Activated B cell treated with CpG ODN at 0.5 μM for 24 hours (primary cell): ENCODE measurements at places on chromosomes 1 and 21. TPM values are rescaled to one million over a fixed set of nuclear protein-coding genes. Genes with fewer than 3 reads are reported as not detected.
A peak's percentile ranks its signal among the peaks of the same experiment; 100 is the strongest.

GRCh38 chr1:44985747-44986359, 542 bp downstream of the EIF2B3 start:
- peak overlapping the region; percentile 94 for H3K27ac ChIP-seq
- no peak for DNase-seq
- no peaks in the 10 kb centered on the region for H3K27me3 ChIP-seq
- peaks cover 23% of the 10 kb centered on the region for H3K4me1 ChIP-seq

DNA sequence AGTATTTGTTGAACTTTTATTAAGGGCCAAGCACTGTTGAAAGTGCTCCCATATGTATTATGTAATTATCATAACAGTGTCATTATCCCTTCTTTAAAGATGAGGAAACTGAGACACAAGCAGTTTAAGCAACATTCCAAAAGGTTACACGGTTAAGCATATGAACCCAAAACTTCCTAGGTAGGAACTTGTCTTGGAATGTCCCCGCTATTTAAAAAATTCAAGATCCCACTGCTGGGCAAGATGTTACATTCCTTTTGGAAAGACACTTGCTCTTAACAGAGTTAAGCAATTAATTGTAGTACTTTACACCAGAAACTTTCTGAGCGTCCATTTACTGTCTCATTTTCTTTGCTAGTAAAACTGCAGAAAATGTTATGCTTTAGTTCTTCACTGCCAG, 15.6 kb downstream of the LMO4 start:
- peaks cover 79% of the 10 kb centered on the region for H3K36me3 ChIP-seq
- H3K27me3 ChIP-seq, result no peaks in the 10 kb centered on the region
- peaks cover 11% of the 10 kb centered on the region for H3K4me1 ChIP-seq
- H3K4me3 ChIP-seq, result no peak overlapping the region

- peaks cover 4% of the 10 kb centered on the region for H3K27me3 ChIP-seq
- peak overlapping the region; percentile 19 for H3K27ac ChIP-seq
- H3K4me3 ChIP-seq, result peak overlapping the region; percentile 66
- H3K36me3 ChIP-seq, result no peaks in the 10 kb centered on the region
- DNase-seq, result peak; percentile 76
These were observed 40.8 kb downstream of the MAB21L3 start for GRCh38 chr1:116151739-116152576.

GRCh38 chr1:174448974-174449373, 1.2 kb downstream of the GPR52 start:
- DNase-seq, result no peak
- H3K27me3 ChIP-seq, result no peaks in the 10 kb centered on the region
- peaks cover 15% of the 10 kb centered on the region for H3K36me3 ChIP-seq
- H3K27ac ChIP-seq, result no peak overlapping the region

The FBXO42 gene
- total RNA-seq, result 19.0 and 20.5 TPM in 2 replicates

The AKR7A3 gene
- 0.61 and 0.80 TPM in 2 replicates for total RNA-seq

The RAB25 gene
- total RNA-seq, result 0.32 and 0.38 TPM in 2 replicates

DNA sequence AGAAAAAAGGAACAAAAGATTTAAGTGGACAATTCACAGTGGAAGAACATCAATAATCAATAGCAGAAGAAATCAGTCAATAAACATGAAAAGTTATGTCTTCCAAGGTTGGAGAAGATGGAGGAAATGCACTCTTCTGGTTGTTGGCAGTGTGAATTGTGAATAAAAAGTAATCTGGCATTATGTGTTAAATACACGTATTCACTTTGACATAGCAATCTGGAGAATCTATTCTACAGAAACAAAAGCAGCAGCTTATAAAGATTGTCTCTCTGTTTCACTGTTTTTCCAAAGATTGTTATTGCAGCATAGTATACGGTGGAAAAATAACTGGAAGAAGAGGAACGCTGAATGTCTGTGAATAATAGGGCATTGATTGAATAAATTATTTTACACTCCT, 169.4 kb downstream of the NEK7 start:
- H3K4me1 ChIP-seq, result no peaks in the 10 kb centered on the region
- no peak overlapping the region for H3K27ac ChIP-seq
- no peak overlapping the region for H3K4me3 ChIP-seq
- H3K27me3 ChIP-seq, result peaks cover 7% of the 10 kb centered on the region
- H3K36me3 ChIP-seq, result peaks cover 2% of the 10 kb centered on the region

- no peak for DNase-seq
- no peaks in the 10 kb centered on the region for H3K4me1 ChIP-seq
- no peak overlapping the region for H3K27ac ChIP-seq
- peaks cover 2% of the 10 kb centered on the region for H3K36me3 ChIP-seq
- H3K27me3 ChIP-seq, result no peaks in the 10 kb centered on the region
These were observed 72.8 kb upstream of the BCL10 start for GRCh38 chr1:85349224-85349623.

DNA sequence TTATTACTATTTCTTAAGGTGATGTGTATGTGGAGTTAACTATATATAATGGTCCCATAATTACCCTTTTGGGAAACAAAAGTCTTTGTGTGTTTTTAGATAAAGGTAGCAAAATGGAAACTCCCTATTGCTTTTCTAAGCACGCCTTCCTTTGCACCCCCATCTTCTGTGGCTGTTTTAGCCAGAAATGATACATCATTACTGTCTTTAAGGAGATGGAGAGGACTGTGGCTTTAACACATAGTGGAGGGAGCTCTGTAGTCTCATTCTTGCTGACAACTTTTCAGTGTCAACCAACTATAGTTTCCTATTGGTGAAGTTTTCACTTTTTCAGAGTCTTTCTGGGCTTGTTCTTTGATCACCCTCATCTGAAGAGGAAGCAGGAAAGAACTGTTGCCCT, 1.0 kb downstream of the APOBEC4 start:
- no peak overlapping the region for H3K27ac ChIP-seq
- peaks cover 12% of the 10 kb centered on the region for H3K27me3 ChIP-seq
- H3K4me3 ChIP-seq, result no peak overlapping the region
- DNase-seq, result no peak
- no peaks in the 10 kb centered on the region for H3K36me3 ChIP-seq

DNA sequence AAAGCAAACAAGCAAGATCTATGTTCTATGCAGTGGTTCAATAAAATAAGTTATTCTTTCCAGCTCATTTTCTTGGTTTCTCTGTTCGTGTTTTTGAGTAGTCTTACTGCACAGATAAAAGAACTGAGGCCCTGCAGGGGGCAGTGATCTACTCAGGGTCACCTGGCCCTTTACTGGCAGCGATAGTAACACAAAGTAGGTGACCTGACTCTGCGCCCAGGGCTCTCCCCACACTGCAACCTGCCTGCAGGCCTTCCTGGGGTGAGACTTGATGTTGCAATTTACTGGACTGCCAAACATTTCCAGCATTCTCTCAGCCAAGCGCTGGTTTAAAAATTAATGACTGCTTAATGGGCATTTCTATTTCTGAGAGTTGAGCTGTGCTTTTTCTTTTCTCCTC, 110.3 kb downstream of the HUNK start:
- H3K36me3 ChIP-seq, result no peaks in the 10 kb centered on the region
- H3K27ac ChIP-seq, result no peak overlapping the region
- H3K27me3 ChIP-seq, result peaks cover 4% of the 10 kb centered on the region
- H3K4me1 ChIP-seq, result no peaks in the 10 kb centered on the region
- H3K4me3 ChIP-seq, result no peak overlapping the region

GRCh38 chr21:46661211-46661625, 25.7 kb downstream of the PRMT2 start:
- no peak overlapping the region for H3K4me3 ChIP-seq
- no peak overlapping the region for H3K27ac ChIP-seq
- H3K36me3 ChIP-seq, result peaks cover 66% of the 10 kb centered on the region
- peaks cover 3% of the 10 kb centered on the region for H3K4me1 ChIP-seq
- DNase-seq, result no peak

GRCh38 chr21:44315691-44316203, 15.9 kb downstream of the PFKL start:
- no peak overlapping the region for H3K27ac ChIP-seq
- H3K4me3 ChIP-seq, result no peak overlapping the region
- DNase-seq, result no peak
- H3K4me1 ChIP-seq, result no peaks in the 10 kb centered on the region
- no peaks in the 10 kb centered on the region for H3K27me3 ChIP-seq

- H3K27me3 ChIP-seq, result peaks cover 5% of the 10 kb centered on the region
- DNase-seq, result no peak
- H3K36me3 ChIP-seq, result no peaks in the 10 kb centered on the region
- H3K27ac ChIP-seq, result no peak overlapping the region
- no peaks in the 10 kb centered on the region for H3K4me1 ChIP-seq
- H3K4me3 ChIP-seq, result no peak overlapping the region
These were observed 35.6 kb downstream of the WLS start for GRCh38 chr1:68196676-68197075.

GRCh38 chr1:48644905-48645605, 131.6 kb downstream of the BEND5 start:
- no peak overlapping the region for H3K4me3 ChIP-seq
- H3K27ac ChIP-seq, result no peak overlapping the region
- no peaks in the 10 kb centered on the region for H3K36me3 ChIP-seq
- no peaks in the 10 kb centered on the region for H3K27me3 ChIP-seq
- no peak for DNase-seq
- no peaks in the 10 kb centered on the region for H3K4me1 ChIP-seq

- no peaks in the 10 kb centered on the region for H3K36me3 ChIP-seq
- no peak for DNase-seq
- no peaks in the 10 kb centered on the region for H3K27me3 ChIP-seq
- no peak overlapping the region for H3K27ac ChIP-seq
These were observed 262.1 kb upstream of the FMN2 start for GRCh38 chr1:239829535-239829934.

- H3K27ac ChIP-seq, result peak overlapping the region; percentile 59
- no peaks in the 10 kb centered on the region for H3K36me3 ChIP-seq
- H3K4me1 ChIP-seq, result peaks cover 66% of the 10 kb centered on the region
- no peaks in the 10 kb centered on the region for H3K27me3 ChIP-seq
These were observed 21.2 kb downstream of the TP73 start for GRCh38 chr1:3673381-3674099.

The FCGR1A gene
- total RNA-seq, result not detected in 2 replicates

The CTSE gene
- not detected in 2 replicates for total RNA-seq

GRCh38 chr1:159214149-159214760, 9.6 kb downstream of the ACKR1 start:
- no peak for DNase-seq
- no peak overlapping the region for H3K4me3 ChIP-seq
- H3K36me3 ChIP-seq, result no peaks in the 10 kb centered on the region
- H3K4me1 ChIP-seq, result peaks cover 2% of the 10 kb centered on the region

- no peaks in the 10 kb centered on the region for H3K4me1 ChIP-seq
- H3K4me3 ChIP-seq, result no peak overlapping the region
- H3K27ac ChIP-seq, result no peak overlapping the region
- no peak for DNase-seq
- H3K27me3 ChIP-seq, result no peaks in the 10 kb centered on the region
- no peaks in the 10 kb centered on the region for H3K36me3 ChIP-seq
These were observed 161.8 kb downstream of the AMY1C start for GRCh38 chr1:103911450-103911849.

- peaks cover under 1% of the 10 kb centered on the region for H3K36me3 ChIP-seq
- no peak for DNase-seq
- H3K4me1 ChIP-seq, result no peaks in the 10 kb centered on the region
- H3K27me3 ChIP-seq, result no peaks in the 10 kb centered on the region
- no peak overlapping the region for H3K27ac ChIP-seq
These were observed 104.3 kb downstream of the NPHP4 start for GRCh38 chr1:5887971-5888361.

DNA sequence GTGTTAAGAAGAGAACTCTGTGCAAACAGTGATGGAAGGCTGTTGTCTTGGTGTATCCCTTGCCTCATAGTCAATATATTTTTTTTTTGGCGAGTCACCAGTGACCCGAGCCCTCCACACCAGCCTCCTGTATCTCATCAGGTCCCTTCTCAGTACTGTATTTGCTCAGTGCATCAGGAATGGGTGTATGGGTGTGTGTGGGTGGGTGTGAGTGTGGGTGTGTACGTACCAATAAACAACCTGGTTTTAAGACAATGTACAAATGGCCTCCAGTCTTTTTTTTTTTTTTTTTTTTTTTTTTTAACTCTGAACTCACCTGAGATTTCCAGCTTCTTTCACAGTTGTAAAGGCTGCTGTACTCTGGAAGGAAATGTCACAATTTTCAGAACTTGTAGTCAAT, 7.3 kb downstream of the MYOG start:
- DNase-seq, result no peak
- no peak overlapping the region for H3K27ac ChIP-seq
- peaks cover 6% of the 10 kb centered on the region for H3K4me1 ChIP-seq
- no peak overlapping the region for H3K4me3 ChIP-seq
- no peaks in the 10 kb centered on the region for H3K36me3 ChIP-seq

The NR0B2 gene
- not detected in 2 replicates for total RNA-seq

DNA sequence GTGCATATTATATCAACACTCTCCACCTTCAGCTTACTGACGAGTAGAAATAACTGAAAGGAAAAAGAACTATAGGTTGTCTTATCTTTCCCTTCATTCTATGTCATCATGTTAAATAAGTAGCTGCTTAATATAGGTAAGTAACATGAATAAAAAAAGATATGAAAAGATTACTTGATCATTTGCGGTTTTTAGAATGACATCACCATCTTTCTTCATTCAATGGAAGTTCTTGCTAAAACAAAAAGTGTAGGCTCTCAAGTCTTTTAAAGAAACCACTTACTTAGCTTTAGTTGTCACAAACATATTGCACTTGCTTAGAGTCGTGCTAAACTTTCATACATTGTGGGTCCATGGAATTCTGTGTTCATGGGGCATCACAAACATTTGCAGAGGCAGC, 331.1 kb upstream of the DEPDC1 start:
- no peak overlapping the region for H3K4me3 ChIP-seq
- no peaks in the 10 kb centered on the region for H3K36me3 ChIP-seq
- no peaks in the 10 kb centered on the region for H3K27me3 ChIP-seq
- no peaks in the 10 kb centered on the region for H3K4me1 ChIP-seq

- no peak overlapping the region for H3K27ac ChIP-seq
- H3K4me3 ChIP-seq, result no peak overlapping the region
- peaks cover 18% of the 10 kb centered on the region for H3K27me3 ChIP-seq
- H3K4me1 ChIP-seq, result no peaks in the 10 kb centered on the region
- no peak for DNase-seq
These were observed 147.7 kb downstream of the DMRTA2 start for GRCh38 chr1:50275566-50275965.

The FAM151A gene
- total RNA-seq, result not detected in 2 replicates

DNA sequence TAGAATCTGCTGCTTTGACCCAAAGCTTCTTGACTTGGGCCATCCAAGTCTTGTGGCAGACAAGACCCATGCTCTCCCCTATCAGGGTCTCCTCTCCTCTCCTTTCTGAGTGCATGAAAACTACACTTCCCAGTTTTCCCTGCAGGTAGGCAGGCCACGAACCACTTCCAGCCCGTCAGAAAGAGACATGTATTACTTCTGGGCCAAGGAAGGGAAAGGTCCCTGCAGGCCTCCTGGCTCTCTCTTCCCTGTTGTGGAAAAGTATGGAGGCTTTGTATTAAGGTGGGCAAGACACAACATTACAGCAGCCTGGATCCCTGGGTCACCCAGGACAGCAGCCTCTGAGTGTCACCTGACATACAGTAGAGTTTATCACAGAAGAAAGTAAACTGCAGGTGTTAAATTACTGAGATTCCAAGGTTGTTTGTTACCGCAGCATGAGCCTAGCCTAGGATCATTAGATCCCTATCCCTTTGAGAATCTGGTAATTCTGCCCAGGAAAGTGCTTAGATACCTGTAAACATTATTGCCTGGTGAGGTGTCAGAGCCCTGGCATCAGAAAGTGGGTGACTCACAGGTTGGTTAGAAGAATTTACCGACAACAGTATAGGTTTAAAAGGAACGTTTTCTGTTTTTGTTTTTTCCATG, 717.3 kb downstream of the MATN1 start:
- H3K4me1 ChIP-seq, result no peaks in the 10 kb centered on the region
- no peak for DNase-seq
- H3K4me3 ChIP-seq, result no peak overlapping the region
- H3K27ac ChIP-seq, result no peak overlapping the region
